NCI-H1436 (cell line): ENCODE measurements at places on chromosomes 16 and 17.

DNA sequence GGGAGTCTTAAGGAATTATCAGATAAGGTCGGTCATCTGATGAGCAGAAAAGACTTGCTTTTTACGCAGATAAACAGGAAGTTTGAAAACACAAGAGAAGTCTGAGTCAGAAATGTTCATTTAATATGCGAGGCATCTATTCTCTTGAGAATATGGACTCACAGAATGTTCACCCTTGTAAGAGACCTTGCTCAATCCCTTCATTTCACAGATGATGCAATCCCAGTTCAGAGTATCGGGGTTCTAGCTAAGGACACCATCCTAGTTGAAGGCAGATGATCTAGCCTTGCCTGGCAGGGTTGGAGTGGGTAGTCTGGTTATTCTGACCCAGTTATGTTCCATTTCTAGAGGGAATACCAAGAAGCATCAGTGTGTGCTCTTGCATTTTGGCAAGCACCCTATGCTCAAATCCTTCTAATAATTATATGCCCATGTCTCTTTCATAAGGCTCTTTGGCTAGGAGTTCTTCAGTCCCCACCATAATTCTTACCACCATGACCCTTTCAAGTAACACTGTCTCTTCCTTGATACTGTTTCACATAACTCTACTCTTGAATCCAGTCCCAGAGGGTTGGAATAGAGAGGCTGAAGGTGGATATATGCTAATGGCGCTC, 42.5 kb downstream of the YPEL2 start:
- no peak for DNase-seq

DNA sequence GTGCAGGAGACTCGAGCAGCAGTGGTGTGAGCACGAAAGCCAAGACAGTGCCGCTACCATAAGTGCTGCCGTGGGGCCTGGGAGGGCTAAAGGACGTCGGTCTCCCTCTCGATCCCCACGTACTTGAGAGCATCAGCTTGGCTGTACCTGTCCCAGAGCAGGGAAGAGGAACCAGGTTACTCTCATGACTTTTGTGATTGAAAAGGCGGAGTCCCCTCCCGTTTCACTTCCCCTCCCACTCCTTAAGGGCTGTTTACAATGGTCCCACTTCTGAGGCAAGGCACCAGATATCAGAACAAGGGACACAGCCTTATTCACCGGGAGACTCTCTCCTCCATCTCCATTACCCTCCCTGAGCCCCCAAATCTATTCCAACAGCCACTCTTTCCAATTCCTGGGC, 20.1 kb downstream of the CNTNAP1 start:
- no peak for DNase-seq

- DNase-seq, result no peak
These were observed 2.1 kb downstream of the CFAP20 start for GRCh38 chr16:58127033-58127556.

- no peak for DNase-seq
These were observed 26.5 kb upstream of the AATK start for GRCh38 chr17:81192386-81193050.

- DNase-seq, result no peak
These were observed 40.5 kb downstream of the ATP2C2 start for GRCh38 chr16:84408856-84409255.

GRCh38 chr17:2171702-2172076, 116.8 kb downstream of the HIC1 start:
- no peak for DNase-seq

DNA sequence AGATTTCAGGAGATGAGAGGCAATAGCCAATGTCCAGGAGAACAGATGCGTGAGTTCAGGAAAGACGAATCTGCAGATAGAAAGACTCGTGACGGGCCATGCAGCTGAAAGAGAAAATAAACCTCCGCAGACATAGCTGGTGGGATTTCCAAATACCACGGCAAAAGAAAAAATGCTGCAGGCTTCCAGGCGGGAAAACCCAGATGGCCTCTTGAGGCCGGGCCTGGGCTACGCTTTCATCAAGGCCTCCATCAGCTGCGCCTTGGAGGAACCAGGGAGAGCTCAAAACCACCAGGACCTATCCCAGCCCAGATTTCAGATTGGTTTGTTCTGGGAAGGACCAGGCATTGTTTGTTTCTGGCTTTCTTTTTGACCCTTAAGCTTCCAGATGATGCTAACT, 16.7 kb downstream of the CCDC40 start:
- DNase-seq, result no peak

DNA sequence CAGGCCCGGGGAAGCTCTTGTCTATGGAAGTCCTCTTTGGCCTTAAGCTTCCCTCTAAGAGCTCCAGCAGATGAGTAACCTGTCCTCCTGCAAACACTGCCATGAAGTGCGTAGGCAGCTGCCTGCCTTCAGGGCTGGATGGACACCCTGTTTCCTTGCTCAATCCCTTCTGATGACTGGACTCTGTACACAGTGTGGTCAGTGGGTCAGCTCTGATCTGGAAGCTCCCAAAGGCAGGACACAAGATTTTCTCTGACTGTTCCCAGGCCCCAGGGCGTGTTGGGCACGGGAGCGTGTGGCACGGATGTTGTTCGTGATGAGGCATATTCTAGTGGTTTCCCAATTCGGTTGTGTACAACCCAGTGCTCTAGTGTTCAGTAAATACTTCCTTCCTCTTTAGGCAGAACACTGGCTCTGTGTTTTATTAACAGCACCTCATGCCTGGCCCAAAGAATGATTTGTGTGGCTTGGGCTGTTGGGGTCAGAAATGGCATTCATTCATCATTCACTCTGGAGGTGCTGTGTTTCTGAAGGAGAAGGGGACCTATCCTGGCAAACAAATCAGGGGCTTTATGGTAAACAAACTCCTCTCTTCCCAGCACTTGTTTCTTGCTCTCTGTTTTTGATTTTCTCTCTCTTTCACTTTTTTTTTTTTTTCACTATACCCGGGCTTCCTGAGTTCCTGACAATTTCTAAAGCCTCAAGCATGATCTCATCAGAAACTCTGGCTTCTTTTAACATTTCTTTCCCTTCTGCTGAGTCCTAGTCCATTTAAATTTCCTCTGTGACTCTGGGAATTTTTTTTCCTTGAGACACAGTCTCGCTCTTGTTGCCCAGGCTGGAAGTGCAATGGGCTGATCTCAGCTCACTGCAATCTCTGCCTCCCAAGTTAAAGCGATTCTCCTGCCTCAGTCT, 12.0 kb upstream of the RNF157 start:
- DNase-seq, result no peak

DNA sequence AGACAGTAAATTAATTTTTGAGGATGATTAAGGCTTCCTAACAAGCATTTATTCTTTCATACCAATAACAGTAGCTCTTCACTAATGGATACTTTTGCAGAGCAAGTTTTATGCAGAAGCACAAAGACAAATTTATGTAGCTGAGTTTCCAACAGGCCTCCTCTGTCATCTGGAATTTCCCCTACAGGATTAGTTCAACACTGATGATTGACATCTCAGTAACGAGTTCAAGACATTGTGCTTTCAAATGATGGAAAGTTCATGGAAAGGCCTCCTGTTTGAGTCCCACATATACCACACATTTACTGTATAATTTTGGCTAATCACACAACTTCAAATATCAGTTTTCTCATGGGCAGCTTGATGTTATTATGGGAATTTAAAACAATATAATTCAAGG, 40.6 kb downstream of the ABCA10 start:
- DNase-seq, result no peak

- DNase-seq, result no peak
These were observed 1.6 kb downstream of the TMC8 start for GRCh38 chr17:78132084-78132676.
